ENCODE measurements at places on chromosomes 1 and 21.

DNA sequence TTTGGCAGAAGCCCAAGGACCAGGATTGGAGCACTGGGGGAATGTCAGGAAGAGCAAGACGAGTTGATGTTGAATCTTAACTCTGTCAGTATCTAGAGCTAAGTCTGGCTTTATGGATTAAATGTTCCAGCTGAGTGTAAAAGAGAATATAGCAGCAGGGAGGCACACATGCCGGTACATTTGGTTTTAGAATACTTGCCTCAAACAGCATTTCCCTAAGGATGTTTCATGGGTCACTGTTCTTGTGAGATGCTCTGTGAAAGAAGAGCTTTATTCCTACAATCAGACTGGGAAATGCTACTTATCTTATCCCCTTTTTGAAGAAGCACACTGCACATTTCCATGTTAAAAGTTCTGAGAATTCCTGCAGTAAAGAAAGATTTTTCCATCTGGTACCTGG lies 440.3 kb upstream of the B3GALT2 start:
- DNase-seq = no peak

GRCh38 chr1:231679109-231679508 lies 52.5 kb downstream of the DISC1 start:
- no peak for DNase-seq

- DNase-seq = no peak
These were observed 18.5 kb downstream of the TP53BP2 start for GRCh38 chr1:223827193-223827663.

- DNase-seq = no peak
These were observed 374.0 kb downstream of the LMX1A start for GRCh38 chr1:164982545-164982944.

GRCh38 chr1:239677362-239677761 lies 291.0 kb downstream of the CHRM3 start:
- DNase-seq = no peak

GRCh38 chr21:45972353-45972715 lies 9.2 kb upstream of the COL6A1 start:
- DNase-seq = no peak

DNA sequence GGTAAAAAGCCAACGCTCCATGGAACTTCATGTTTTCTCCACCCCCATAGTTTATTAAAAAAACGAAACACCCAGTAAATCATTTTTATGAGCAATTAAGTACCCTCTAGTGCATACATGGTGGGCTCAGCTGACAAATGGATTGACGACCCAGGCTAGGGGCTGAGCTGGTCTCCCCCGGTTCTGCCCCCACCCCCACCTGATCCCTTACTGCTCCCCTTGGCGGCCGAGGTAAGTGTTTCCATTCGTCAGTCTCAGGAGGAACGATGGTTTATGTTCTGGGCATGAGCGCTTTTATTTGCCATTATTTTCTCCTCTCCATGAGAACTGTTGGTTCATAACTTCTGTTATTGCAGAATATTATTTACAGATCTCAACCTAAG lies 233.9 kb upstream of the C1orf174 start:
- no peak for DNase-seq

GRCh38 chr1:59952065-59952464 lies 25.5 kb upstream of the CYP2J2 start:
- no peak for DNase-seq

DNA sequence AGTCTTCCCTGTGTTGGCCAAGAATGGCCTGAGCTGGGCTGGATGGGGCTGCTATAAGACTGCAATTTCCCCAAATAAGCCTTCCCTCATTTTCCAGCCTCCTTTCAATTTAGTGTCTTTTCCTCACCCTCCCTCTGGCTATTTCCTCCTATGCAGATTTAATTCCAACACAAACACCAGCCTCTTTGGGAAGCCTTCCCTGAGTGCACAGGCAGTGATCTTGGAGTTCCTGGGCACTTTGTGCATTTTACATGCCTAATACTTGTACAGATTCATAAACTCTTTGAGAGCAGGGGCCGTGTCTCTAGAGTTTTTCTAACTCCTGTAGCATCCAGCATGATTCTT lies 91.1 kb upstream of the TLR5 start:
- DNase-seq = no peak
